ENCODE measurements at places on chromosomes 3 and 15.

DNA sequence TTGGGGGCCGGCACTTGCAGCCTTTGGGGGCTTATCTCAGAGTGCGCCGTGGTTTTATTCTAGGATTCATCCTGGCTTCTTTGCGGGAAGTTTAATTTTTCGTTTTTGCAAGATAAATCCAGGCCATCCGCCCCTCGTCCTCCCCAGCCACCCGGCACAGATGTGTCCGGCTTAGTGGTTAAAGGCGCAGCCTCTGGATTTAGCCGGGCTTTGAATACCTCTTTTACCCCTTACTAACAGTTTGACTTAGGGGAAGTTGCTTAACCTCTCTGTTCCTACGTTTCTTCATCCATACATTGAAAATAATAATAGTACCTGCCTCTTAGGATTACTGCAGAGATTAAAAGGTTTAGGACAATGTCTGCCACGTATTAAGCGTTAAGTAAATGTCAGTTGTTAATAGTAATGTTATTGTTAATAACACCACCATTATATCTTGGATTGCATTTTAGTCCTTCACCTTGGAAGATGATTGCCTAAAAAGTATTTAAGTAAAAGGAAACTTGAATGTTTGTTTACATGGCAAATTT, 714 bp downstream of the ECT2 start:
- DNase-seq = peak; percentile 34

GRCh38 chr3:71724584-71725270, 475 bp downstream of the EIF4E3 start:
- DNase-seq = peak; percentile 67

DNA sequence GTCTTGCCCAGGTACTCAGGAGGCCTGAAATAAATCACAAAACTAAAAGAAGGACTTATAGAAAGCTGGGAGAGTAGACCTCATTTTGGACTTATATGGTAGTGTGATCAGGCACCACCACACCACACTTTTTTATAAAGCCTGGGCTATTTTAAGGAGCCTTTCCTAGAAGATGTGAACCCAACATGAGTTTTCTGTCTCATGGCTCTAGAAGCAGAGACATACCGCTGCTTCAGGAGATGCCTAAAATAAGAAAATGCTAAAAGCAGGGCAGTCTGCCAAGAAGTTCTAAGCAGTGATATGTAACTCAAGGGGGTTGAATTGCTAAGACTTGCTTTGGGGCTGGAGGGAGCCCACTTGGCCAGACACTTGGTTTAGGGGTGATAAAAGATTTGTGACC, 49.6 kb downstream of the SUMF1 start:
- DNase-seq = peak; percentile 76

- no peak for DNase-seq
These were observed 4.9 kb upstream of the DUSP7 start for GRCh38 chr3:52061121-52061910.
